GM19239 (cell line): ENCODE measurements at places on chromosomes 5 and 9.

DNA sequence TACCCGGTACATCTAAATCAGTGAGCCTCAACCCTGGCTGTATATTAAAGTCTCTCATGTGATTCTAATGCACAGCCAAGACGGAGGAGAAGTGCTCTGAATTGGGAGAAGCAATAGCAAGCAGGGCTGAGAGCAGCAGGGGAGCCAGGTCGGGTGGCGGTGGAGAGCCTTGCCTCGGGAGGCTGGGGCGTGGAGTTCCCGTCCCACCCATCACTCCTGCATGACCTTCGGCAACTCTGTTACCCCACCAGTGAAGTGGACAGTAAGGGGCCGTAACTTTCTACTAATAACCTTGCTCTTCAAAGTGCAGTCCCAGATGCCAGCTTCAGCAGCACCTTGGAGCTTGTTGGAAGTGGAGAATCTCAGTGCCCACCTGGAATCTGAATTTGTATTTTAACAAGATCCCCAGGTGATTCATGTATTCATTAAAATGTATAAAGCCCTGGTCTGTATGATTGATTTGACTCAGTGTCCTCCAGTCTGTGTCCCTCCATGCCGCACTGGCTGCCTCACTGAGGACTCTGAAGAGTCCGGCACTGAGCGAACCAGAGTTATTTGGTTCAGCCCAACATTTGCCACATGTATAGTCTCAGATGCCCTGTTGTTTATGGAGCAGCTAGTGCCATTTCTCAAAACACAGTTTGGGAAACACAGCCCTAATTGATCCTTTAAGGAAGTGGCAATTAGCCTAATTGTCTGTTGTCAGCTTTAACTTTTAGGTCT is 6.5 kb downstream of the ERGIC1 start:
- no peak for DNase-seq

- no peak for DNase-seq
Measured at GRCh38 chr5:40074826-40075225, 604.9 kb upstream of the PTGER4 start.

DNA sequence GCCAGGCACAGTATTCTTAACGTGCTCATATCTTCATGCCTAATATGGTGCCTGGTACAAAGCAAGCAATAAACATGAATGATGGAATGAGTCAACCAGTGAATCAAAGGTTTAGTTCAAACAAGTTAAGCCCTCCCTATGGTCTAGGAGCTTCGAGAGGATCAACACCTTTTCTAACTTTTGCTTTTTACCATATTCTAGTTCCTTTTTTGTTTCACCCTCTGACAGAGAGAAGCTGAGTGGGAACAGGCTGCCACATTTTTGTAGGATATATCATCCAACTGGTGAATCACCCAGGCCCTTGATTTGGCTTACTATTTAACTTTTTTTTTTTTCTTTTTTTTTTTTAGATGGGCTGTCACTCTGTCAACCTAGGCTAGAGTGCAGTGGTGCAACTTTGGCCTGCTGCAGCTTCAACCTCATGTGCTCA is 39.3 kb upstream of the TNC start:
- no peak for DNase-seq

DNA sequence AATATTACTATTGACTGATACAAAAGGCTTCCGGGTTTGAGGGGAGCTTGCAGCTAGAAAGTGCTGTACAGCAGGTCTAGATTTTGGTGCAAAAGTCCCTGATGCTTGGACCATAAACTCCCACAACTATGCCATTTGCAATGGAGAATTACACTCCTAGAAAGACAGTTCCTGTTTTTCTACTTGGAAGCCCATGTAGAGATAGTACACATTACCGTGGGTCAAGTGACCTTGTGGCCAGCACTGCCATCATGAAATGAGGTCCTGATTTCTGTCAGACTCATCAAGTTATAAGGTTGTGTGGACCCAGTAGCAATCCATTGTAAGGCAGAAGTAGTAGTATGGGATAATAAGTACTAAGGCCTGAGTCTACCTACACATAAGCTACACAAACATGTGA is 42.8 kb upstream of the TNFSF8 start:
- DNase-seq, result no peak

GRCh38 chr5:152499814-152500535 is 94.9 kb upstream of the NMUR2 start:
- DNase-seq, result no peak

DNA sequence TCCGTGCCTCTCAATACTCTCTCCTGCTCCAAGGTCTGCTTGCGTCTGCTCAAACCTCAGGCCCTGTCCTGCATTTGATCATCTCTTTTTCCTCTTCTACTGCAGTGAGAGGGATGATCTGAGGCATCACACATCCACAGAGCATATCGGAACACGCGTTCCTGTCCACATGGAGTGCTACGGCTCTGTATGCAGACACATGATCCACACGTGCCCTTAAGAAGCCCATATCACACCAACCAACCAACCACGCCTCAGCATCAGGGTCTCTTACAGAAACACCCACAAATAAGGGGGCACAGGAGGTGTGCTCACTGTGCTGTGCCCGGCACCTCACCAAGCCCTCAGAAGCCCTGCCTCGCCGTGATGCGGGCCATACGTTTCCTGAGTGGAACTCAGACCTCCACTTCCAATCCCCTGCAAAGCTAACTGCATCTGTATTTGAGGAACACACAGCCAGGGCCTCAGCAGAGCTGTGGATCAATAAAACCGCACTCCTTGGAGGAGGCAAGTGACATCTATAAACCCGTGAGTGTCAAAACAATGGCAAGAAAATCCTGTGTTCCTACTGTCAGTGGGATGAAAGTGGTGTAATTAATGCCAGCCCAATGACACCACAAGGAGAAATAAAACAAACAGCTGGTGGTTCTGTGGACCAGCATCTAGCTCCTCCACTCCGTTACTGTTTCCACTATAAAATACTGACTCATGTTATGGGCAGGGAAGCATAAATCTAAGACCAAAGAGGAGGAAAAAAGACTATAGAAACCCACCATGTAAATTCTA is 40.4 kb downstream of the AK8 start:
- no peak for DNase-seq

DNA sequence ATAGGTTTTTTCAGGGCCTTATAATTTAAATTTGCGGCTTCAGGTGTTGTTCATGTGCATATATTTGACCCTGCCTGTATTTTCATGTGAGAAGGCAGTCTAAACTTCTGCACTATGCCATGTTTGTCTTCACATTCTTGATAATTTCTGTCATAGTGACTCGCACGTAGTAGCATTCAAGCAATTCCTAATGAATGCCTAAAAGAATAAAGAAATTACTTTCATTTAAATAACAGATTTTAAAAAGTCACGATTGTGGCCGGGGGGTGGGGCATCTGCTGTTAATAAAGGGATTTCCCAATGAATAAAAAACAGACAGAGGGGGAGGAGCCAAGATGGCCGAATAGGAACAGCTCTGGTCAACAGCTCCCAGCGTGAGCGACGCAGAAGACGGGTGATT is 318.0 kb downstream of the ADAMTS6 start:
- no peak for DNase-seq

- DNase-seq, result no peak
Measured at GRCh38 chr9:27766073-27766835, 193.0 kb upstream of the C9orf72 start.

DNA sequence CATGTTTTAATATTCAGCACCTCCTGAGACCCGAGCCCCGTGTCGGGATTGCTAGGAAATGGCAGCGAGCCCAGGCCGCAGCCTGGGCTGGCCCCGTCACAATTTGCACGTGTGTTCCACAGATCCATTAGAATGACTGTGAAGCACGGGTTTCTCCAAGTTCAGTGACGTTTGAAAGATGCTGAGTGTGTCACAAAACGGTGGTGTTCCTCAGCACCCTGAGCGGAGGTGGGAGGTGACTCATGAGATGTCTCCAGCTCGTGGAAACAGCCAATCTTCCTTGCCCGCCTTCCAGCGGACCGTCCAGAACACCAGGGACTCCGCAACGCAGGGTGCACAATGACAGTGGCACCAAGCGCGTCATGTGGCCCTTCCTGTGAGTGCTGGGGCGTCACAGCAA is 412.8 kb downstream of the IRX2 start:
- DNase-seq, result no peak

GRCh38 chr9:127809002-127809539 is 6.4 kb downstream of the FPGS start:
- DNase-seq, result no peak

- DNase-seq, result no peak
Measured at GRCh38 chr5:61010467-61011454, 65.8 kb downstream of the NDUFAF2 start.
